Stimulated activated naive CD8-positive, alpha-beta T cell treated with anti-CD3 and anti-CD28 coated beads, Interleukin-15, amount 100 ng/mL, for 72 hours (primary cell): ENCODE measurements at places on chromosomes 1 and 21.

DNA sequence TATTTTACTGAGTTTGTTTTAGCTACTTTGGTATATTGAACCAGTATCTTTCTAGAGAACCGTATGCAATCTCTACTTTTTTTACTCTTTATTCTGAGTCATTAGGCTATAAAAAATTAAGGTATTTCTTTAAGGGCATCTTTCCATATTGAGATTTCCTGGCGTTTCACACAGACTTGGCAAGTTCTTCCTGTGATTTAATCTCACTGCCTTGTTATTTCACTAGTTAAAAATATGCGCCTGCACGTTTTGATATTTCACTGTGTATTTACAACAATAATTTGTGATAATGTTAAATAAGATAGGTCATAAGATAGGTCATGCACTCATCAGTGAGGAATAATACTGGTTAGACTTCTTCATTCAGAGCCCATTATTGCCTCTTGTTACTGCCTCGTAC lies 16.2 kb upstream of the CR1L start:
- DNase-seq = no peak

- no peak for DNase-seq
Measured at GRCh38 chr1:173012126-173012525, 38.6 kb downstream of the TNFSF18 start.

- no peak for DNase-seq
Measured at GRCh38 chr1:94863919-94864318, 43.8 kb downstream of the SLC44A3 start.

DNA sequence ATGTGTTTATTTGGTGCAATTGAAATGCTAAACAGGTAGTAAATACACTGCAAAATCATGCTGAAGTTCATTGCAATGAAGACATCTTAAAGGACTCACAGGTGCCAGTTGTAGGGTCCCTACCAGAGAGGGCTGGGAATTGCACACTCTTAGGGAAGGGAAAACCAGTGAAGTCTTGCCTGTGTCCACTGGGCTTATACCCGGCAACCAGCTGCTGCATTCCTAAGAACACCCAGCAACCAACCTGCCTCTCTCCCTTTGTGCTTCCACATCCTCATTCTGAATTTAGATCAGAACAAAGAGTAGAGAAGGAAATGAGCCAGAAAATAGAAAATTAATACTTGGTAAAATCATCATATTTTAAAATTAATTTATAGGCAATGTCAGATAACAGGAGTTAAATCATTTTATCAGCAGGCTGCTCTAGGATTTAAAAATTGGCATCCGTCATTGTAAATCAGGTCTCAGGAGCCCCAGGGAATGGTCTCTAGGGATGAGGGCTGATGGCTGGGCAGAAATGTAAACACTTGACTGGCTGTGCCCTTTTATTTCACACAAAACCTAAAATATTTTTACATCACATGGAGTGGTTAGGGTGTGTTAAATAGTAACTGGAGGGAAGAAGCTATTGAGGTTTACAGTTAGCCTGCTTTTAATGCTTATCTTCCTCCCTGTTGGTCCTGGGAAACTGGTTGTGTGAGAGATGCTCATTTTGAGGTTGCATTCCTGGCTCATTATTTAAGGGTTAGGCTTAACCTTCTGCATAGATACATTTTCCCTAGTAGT lies 31.3 kb downstream of the PTGFRN start:
- DNase-seq = no peak

DNA sequence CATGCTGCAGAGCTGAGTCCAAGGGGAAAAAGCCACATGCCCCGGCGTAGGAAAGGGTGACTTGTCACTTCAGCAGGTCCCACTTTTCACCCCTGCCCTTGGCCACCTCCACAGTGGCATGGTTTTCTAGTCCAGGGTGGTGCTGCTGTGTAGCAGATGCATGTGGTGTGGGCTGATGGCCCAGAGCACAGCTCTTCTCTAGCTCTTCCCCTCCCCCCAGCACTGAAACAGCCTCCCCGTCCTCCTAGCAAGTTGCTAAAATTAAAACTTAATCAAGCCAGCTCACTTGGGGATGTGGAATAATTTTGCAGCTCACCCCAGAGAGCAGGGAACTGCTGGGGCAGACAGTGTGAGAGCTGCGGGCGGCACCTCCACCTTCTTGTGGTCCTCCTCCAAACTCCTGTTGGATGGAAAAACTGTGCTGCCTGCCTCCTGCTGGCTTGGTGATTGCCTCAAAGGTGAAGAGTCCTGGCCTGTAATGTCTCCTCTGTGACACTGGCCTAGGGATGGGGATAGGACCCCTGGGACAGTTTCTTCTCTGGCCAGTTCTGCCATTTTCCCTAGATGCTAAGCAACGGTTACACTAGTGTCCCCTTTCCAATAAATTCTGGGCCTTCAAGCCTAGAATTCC lies 91.6 kb downstream of the RNF220 start:
- DNase-seq = no peak

GRCh38 chr1:234978397-234979295 lies 150.0 kb downstream of the TOMM20 start:
- peak; percentile 57 for DNase-seq

- DNase-seq = no peak
Measured at GRCh38 chr1:67143966-67144365, 9.2 kb upstream of the C1orf141 start.

DNA sequence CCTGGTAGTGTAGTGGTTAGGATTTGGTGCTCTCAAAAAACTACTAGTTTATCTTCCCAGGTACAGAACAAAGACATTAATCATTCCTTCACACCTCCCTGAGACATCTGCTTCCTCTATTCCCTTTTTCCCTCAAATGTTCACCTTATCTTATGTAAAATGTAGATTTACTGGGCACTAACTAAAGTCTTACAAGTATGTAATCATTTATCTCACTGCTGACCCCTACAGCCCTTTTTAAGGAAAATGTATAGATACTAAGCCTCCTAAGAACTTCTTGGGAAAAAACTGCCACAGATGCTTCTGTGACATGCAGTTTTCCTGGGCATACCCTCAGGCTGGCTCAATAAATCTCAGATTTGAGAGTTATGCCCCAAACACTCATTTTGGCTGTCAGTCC lies 50.8 kb upstream of the NEK7 start:
- no peak for DNase-seq

DNA sequence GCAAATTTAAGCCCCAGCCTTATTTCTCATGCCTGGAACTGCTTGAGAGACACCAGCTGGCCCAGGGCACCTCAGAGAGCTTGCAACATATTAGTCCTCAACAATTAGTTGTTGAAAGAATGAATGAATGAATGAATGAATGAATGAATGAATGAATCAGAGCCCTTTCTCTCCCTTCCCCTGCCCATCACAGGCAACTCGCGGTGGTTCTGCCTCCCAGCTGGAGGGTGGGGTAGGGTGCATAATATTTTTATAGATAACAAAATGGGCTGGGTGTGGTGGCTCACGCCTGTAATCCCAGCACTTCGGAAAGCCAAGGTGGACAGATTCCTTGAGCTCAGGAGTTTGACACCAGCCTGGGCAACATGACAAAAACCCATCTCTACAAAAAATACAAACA lies 110.1 kb downstream of the CCDC185 start:
- no peak for DNase-seq

DNA sequence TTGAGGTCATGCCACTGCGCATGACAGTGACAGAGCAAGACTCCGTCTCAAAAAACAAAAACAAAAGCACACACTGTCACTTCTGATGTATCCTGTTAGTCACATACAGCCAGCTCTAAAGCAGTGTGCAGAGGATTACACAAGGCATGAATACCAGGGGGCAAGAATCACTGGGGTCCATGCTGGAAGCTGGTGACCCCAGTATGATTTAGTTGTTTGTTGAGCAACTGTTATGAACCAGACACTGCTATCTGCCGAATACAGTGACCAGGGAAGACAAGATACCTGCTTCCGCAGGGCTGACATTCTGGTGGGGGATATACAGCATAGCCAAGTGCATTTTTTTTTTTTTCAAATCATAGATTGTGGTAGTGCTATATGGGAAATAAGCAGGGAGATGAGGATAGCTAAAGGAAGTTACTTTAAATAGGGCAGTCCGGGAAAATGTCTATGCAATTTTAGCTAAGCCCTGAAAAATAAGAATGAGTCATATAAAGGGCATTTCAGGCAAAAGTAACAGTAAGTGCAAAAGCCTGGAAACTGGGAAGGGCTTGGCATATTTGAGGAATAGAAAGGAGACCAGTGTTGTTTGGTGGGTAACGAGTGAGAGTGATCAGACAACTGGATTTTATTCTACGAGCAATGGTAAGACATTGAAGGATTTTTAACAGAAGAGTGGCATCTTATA lies 69.7 kb downstream of the ADSS2 start:
- DNase-seq = no peak

DNA sequence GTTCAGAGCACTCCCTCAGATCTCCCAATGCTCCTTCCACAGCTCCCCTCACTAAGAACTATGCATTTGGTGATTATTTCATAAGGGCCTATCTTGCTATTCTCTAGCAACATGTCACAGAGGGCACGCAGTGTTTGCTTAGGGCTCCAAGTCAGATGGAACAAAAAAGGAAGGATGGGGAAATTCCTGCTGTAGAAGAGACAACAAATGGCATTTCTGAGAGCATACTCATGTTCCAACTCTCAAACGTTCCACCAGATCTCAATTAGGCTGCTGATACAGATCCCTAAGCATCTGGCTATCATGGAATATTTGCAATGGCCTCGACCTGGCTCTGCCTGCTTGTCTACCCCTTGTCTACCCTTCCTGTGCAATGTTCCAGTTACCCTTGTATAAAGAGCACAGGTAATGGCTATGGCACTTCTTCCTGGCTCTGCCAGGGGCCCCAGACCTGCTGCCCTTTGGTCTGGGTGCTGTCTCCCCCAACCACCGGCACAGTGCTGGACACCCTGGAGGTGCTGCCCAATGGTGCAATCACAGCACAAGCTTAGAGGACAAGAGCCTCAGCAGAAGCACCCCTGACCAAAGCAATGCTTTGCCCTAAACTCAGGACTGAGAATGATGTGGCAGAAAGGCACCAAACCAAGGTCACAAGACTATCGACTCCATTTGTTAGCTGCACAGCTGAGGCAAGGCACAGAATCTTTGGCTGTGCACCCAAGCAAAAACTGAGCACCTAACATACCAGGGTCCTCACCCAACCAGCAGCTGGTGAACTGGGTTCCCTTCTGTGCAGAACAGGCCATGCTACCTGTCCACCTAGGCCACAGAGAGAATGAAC lies 3.6 kb downstream of the PARP1 start:
- no peak for DNase-seq

- DNase-seq = no peak
Measured at GRCh38 chr1:181499825-181500224, 16.5 kb downstream of the CACNA1E start.

GRCh38 chr1:204275695-204276370 lies 62.0 kb upstream of the GOLT1A start:
- no peak for DNase-seq

DNA sequence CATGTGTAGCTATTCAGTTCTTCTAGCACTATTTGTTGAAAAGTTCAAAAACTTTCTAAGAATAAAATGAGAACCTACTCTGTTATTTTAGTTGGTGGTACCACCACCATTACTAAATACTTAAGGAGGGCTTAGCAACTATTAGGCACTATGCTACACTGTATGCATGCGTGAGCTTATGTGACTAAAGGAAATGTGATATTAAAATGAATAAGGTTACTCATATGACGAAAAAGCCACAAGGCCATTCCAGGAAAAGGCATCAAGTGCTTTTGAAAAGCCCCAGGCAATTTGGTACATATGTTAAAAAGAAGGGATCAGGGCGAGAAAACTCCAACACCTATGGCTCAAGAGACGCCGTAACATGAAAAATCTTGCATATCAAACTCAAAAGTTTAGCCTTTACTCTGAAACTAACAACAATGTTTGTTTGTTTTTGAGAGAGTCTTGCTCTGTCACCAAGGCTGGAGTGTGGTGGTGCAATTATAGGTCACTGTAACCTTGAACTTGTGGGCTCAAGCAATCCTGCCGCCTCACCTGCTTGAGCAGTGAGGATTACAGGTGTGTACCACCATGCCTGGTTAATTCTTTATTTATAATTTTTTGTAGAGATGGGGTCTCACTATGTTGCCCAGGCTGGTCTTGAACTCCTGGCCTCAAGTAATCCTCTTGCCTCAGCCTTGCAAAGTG lies 42.5 kb downstream of the EPRS1 start:
- DNase-seq = no peak

GRCh38 chr1:171917331-171917730 lies 76.0 kb downstream of the DNM3 start:
- DNase-seq = no peak

GRCh38 chr1:192632641-192633532 lies 3.1 kb upstream of the RGS13 start:
- no peak for DNase-seq

DNA sequence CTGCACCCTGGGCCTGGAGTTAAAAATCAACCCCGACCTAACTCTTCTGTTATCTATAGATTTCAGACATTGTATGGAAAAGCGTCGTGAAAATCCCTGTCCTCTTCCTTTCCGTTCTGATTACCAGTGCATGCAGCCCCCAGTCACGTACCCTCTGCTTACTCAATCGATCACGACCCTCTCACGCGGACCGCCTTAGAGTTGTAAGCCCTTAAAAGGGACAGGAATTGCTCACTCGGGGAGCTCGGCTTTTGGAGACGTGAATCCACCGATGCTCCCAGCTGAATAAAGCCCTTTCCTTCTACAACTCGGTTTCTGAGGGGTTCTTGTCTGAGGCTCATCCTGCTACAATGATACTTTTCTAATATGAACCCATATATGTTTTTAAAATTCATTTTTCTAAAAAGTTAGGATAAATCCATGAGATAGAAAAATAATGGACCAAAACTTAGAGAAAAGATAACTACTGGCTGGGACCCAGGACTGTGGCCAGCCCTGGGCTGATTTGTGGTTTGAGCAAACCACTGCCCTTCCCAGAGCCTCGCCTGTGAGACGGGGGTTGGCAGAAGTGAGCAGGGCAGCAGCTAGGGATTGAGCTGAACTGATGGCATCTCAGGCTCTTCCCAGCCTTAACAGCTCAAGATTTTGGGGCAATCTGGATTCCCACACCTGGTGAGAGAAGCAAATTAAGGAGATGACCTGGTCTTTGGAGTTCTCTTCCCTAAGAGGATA lies 5.0 kb downstream of the UQCRHL start:
- DNase-seq = no peak

- DNase-seq = no peak
Measured at GRCh38 chr1:60149251-60149650, 75.7 kb upstream of the C1orf87 start.

DNA sequence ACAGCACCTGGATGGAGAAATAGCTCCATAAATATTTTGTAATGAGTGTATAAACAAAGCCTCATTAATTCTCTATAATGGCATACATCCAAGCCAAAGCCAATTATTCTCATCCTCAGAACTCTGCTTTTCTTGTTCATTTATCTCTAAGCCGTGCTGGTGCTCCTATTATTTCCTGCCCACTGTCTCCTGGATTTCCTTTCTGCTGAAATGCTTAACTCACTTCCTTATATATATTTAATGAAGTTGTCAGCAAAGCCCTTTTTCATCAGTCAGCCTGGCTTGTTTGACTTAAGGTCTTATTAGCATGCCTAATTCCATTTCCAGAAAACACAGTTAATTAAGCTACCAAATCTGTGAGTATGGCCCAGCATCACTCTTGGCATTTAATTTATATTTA lies 93.4 kb downstream of the SLC25A24 start:
- DNase-seq = no peak
